ENCODE measurements at places on chromosomes 7 and 10. TPM values are rescaled to one million over a fixed set of nuclear protein-coding genes. Genes with fewer than 3 reads are reported as not detected.

Gene GNAT3
- not detected for total RNA-seq

- no peak for DNase-seq
- H3K27ac ChIP-seq = no peak overlapping the region
- H3K36me3 ChIP-seq = peaks cover 6% of the 10 kb centered on the region
- H3K4me3 ChIP-seq = no peak overlapping the region
- H3K4me1 ChIP-seq = no peaks in the 10 kb centered on the region
These were observed 50.6 kb downstream of the MGMT start for GRCh38 chr10:129517680-129518057.

DNA sequence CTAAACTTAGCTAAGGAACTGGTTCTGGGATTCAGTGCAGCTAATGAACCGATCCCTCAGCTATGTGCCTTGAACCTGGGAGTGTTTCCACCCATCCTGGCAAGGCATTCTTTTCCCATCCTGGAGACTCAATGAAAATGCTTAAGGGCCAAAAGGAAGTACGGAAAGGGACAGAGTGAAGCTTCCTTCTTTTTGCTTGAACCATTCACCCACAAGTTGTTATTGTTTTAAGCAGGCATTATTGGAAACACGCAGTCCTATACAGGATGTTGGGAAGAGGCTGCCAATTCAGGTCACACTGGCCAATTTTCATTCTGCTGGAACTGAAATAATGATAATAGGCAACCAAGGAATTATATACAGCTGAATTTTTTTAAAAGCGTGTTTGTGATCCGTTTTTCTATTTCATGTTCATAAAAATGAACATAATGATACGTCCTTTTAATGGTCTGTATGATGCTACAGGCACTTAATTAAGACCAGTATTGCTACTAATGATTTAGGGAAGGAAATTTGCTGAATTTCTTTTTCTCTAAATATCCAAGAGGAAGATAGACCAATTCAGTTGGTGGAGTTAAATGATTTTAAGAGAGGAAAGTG, 57.8 kb upstream of the FZD1 start:
- H3K27ac ChIP-seq = no peak overlapping the region
- no peaks in the 10 kb centered on the region for H3K27me3 ChIP-seq
- H3K36me3 ChIP-seq = no peaks in the 10 kb centered on the region
- no peak for DNase-seq
- H3K4me3 ChIP-seq = no peak overlapping the region

DNA sequence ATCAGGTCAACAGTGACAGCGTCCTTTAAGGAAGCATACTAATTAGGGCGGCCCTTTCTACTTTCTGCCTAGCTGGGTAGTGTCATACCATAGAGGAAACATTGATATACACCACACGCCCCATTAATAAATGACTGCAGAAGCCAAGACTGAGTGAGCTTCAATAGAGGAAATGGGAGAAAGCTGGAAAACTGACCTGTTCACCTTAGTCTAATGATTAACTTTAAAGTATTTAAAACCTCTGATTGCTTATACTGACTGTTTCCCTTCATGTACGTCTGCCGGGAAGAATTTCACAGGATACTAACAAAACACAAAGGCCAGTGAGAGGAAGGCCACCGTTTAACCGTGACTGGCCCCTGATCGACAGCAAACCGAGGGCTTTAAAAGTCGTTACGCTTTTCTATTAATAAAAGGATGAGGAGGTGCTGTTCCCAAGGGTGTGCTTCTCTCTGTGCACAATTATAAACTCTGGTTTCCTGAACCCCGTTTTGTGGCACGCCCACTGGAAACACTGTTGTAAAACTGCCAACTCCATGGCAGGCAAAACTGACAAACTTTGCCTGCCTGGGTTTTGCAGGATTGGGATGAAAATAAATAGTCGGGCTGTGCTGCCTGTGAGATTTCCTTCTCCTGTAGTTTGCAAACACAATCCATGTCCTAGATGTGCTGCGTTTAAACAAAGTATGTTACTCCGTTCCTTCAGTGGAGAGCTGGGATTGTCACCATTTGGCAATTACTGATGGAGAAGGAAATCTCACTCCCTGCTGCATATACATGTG, 137.6 kb downstream of the NRP1 start:
- H3K27me3 ChIP-seq = no peaks in the 10 kb centered on the region
- H3K36me3 ChIP-seq = peaks cover 7% of the 10 kb centered on the region
- H3K27ac ChIP-seq = peak overlapping the region; percentile 68
- DNase-seq = peak; percentile 40

DNA sequence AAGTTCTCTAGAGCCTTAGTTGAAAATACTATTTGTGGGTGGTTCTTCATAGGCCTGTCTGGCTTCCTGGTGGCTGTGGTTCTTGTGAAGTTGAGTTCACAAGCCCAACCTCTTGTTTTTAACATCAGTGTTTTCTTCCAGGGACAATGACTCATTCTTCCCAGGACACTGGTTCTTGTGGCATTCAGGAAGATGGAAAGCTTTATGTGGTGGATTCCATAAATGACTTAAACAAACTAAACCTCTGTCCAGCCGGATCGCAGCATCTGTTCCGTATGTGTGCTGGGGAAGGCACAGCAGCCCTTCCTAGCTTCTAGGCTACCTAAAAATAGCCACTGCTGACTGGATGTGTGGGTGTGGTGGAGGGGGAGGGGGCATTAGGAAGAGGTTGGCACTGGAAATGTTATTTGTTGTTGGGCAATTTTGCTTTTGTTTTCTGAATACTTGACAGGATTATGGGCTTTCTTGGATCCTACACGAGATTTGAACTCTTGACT, 3.9 kb downstream of the LSMEM1 start:
- no peak overlapping the region for H3K4me3 ChIP-seq
- no peaks in the 10 kb centered on the region for H3K27me3 ChIP-seq
- peak overlapping the region; percentile 70 for H3K27ac ChIP-seq
- H3K36me3 ChIP-seq = no peaks in the 10 kb centered on the region
- H3K4me1 ChIP-seq = peaks cover 50% of the 10 kb centered on the region

DNA sequence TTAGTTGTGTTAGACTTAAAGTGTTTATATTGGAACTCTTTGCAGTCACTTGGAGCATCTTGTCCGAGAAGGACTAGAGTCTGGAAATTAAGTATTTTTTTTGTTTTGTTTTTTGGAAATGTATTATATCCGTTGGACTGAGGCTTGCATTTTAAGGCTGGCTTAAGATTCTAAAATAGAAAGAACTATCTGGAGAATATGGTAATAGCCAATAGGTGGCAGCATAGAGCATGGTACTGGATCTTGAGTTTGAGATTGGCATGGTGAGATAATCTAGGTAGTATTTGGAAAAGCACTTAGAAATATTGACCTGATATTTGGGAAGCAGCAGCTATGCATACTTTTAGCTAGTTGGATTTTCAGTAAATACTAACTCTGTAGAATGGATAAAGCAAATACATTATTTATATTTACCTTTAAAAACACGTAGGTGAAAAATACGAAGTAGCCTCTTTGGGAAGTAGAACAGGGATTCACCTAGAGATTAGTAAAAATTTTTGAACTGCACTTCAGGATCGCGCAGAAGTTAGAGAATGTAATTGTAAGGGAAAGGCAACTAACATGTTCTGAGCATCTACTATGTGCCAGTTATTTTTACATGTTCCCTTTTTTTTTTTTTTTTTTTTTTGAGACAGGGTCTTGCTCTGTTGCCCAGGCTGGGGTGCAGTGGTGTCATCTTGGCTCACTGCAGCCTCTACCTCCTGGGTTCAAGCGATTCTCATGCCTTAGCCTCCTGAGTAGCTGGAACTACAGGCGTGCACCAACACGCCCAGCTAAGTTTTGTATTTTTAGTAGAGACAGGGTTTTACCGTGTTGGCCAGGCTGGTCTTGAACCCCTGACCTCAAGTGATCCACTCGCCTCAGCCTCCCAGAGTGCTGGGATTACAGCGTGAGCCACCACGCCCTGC, 78.6 kb downstream of the LCOR start:
- no peak overlapping the region for H3K4me3 ChIP-seq
- H3K27me3 ChIP-seq = no peaks in the 10 kb centered on the region
- no peak overlapping the region for H3K27ac ChIP-seq
- peaks cover 29% of the 10 kb centered on the region for H3K36me3 ChIP-seq

Gene AGBL3
- not detected for total RNA-seq

DNA sequence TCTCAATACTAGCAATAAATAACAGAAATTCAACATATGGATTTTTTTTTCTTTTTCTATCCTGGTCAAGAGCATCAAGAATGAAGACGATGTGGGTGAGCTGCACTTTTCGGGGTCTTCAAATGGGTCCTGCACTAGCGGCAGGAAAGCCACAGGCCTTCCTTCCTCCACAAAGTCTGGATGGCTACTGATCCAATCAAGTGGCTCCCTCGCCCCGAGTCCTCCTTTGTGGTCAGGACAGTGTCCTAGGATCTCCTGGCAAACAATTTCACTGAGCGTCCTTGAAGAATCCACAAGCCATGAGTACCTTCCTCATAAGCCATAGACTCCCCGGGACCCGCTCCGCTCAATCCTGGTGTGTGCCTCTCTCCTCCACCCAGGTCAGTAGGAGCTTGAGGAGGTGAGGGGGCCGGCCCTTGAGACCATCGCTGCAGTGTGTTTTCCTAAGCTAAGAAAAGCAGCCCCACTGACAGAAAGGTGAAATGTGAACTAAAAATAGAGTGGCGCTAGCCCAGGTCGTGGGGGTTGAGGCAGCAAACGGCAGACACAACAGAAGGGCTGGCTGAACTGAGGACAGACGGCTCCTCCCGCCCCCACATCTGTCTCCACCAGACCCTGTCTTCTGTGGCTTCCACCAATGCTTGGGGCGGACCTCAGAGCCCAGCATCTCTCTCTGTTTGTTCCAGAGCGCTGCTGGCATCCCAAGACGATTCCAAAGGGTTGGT, 202.3 kb downstream of the HERPUD2 start:
- H3K4me3 ChIP-seq = no peak overlapping the region
- H3K36me3 ChIP-seq = no peaks in the 10 kb centered on the region
- DNase-seq = no peak
- H3K27me3 ChIP-seq = no peaks in the 10 kb centered on the region

GRCh38 chr10:62842983-62843382, 26.8 kb upstream of the EGR2 start:
- no peaks in the 10 kb centered on the region for H3K27me3 ChIP-seq
- H3K4me1 ChIP-seq = no peaks in the 10 kb centered on the region
- no peak overlapping the region for H3K27ac ChIP-seq
- DNase-seq = no peak

GRCh38 chr10:125161707-125162119, 1.4 kb upstream of the CTBP2 start:
- no peaks in the 10 kb centered on the region for H3K27me3 ChIP-seq
- H3K27ac ChIP-seq = peak overlapping the region; percentile 92
- H3K4me3 ChIP-seq = peak overlapping the region; percentile 92
- H3K36me3 ChIP-seq = no peaks in the 10 kb centered on the region
- no peak for DNase-seq
- H3K4me1 ChIP-seq = peaks cover 16% of the 10 kb centered on the region

GRCh38 chr7:82841828-82842227, 320.9 kb downstream of the PCLO start:
- no peaks in the 10 kb centered on the region for H3K27me3 ChIP-seq
- H3K4me1 ChIP-seq = no peaks in the 10 kb centered on the region
- H3K4me3 ChIP-seq = no peak overlapping the region
- no peaks in the 10 kb centered on the region for H3K36me3 ChIP-seq
- no peak overlapping the region for H3K27ac ChIP-seq

Gene HOXA4
- 2.2 TPM for total RNA-seq

- no peaks in the 10 kb centered on the region for H3K36me3 ChIP-seq
- no peak overlapping the region for H3K27ac ChIP-seq
- peaks cover 3% of the 10 kb centered on the region for H3K4me1 ChIP-seq
These were observed 67.9 kb upstream of the PRKCQ start for GRCh38 chr10:6647811-6648526.

Gene MGAM2
- not detected for total RNA-seq

Gene ABCF2
- 9.9 TPM for total RNA-seq

Gene OGA
- total RNA-seq = 260 TPM

Measured in stomach (tissue), 19 donors.